ENCODE measurements at places on chromosomes 12 and 14.

DNA sequence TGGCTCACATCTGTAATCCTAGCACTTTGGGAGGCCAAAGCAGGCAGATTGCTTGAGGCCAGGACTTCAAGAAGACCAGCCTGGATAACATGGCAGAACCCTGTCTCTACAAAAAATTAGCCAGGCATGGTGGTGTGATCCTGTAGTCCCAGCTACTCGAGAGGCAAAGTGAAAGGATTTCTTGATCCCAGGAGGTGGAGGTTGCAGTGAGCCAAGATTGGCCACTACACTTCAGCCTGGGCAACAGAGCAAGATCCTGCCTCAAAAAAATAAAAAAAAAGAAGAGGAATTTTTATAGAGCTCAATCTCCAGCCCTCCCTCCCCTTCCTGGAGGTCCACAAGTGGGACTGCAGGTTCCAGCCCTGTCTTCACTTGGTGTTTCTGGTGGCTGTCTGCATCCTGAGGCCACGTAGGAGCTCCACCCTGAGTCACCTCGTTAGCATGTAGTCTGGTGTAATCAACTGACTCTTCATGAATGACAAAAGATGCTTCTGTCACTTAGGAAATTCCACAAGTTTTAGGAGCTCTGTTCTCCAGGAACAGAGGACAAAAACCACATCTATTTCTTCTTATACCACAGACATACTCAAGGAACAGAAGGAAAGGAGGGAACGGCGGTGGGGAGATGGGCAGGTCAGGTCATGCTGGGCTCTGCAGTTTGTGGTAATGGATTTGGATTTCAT lies 16.2 kb downstream of the CCDC62 start:
- no peak for DNase-seq

GRCh38 chr14:59905188-59905587 lies 14.8 kb upstream of the LRRC9 start:
- no peak for DNase-seq

GRCh38 chr14:35384455-35385041 lies 20.0 kb downstream of the NFKBIA start:
- no peak for DNase-seq

- no peak for DNase-seq
These were observed 33.4 kb downstream of the NELL2 start for GRCh38 chr12:44842669-44843068.

- no peak for DNase-seq
These were observed 63.8 kb downstream of the CDC42BPB start for GRCh38 chr14:102993523-102993922.

GRCh38 chr12:31736472-31736871 lies 7.7 kb upstream of the AMN1 start:
- DNase-seq = peak; percentile 49

GRCh38 chr12:6574576-6575295 lies 6.6 kb upstream of the NOP2 start:
- DNase-seq = no peak

- DNase-seq = no peak
These were observed 894 bp downstream of the KRT8 start for GRCh38 chr12:52903855-52904508.

DNA sequence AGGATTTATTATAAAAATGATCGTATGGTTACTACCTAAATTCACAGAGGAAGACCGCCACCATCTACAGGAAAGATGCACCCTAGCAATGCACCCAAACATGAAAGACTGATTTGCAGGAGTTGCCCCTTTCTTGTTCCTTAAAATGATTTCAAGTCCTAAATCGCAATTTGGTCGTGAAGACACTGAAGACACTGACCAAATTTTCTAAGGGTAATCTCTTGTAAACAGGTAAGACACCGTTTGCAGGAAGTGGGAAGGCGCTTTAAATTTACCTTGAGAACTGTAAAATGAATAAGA lies 1.0 kb downstream of the SOS2 start:
- DNase-seq = no peak

- no peak for DNase-seq
These were observed 69.4 kb downstream of the CD163L1 start for GRCh38 chr12:7374423-7375144.

- DNase-seq = no peak
These were observed 49.3 kb downstream of the CDK17 start for GRCh38 chr12:96350982-96351381.

GRCh38 chr12:13435235-13435933 lies 238.9 kb downstream of the EMP1 start:
- DNase-seq = no peak

DNA sequence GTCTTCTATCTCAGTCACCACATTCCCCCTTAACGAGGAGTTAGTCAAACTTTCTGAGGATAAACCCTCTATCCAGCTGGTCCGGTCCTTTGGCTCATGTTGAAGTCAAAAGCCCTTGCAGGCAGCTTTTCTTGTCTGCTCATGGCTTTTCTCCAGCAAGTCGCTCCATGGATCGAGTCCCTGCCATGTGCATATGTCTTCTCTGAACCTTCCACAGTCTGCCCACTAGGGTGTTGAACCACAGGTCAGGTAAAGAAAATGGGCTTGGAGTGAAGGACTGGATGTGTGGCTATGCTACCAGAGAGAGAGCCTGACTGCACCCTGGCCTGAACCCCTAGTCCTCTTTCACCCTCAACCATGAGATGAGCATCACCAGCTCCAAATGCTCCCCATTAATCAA lies 22.8 kb downstream of the C14orf132 start:
- DNase-seq = no peak

GRCh38 chr14:74660167-74660566 lies 48.1 kb upstream of the LTBP2 start:
- DNase-seq = no peak

DNA sequence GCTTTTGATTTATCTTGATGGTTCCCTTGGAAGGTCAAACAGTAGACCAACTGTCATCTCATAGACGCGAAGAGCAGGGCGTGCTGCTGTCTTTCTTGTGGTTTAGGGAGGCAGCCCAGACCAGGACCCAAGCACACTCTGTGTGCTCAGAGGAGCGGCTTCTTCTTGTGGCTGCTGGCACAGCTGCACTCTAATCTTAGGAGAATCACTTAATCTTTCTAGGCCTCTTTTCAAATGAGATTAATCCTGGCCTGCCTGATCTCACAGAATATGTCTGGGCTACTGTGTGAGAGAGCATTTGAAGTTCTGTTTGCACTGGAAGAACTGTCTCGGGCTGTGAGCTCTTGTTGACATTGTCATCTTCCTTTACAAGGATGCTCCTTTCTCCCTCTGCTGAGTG lies 60.0 kb upstream of the TRAF3 start:
- no peak for DNase-seq

DNA sequence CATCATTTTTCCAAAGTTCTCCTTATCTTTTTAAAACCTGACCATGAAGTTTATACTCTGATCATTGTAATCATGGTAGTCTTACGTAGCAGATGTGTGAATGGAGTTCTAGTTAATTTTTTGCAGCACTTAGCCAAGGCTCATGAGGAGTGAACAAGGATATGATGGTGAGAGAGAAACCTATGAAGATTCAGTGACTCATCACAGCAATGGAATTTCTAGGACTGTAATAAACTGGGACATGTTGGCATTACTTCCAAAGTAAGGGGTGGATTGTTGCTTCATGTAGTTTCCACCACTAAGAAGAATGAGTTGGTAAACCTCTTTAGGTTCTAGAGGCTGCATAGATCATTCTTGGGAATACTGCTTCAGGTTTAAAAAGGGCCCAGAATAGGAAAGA lies 102.7 kb downstream of the LRRIQ1 start:
- no peak for DNase-seq
